Stimulated activated CD8-positive, alpha-beta memory T cell treated with anti-CD3 and anti-CD28 coated beads, Interleukin-7, amount 100 ng/mL, for 1 hour (primary cell): ENCODE measurements at places on chromosomes 1 and 21.

DNA sequence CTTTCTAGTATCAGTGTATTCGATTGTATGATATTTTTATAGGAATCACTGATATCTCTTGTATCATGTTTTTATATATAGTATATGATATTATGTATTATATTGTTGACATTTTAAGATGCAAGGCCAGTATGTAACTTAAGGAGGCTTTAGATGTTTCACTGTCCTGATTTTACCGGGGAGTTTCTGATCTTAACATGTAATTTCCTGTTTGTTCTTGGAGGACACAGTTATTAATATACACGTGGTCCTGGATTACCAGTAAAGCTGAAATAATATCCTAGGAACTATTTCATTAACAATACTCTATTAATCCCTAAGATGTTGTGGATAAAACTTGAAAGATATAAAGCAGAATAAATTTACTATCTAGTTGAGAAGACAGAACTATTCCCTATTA lies 19.5 kb downstream of the SDCCAG8 start:
- no peak for DNase-seq

DNA sequence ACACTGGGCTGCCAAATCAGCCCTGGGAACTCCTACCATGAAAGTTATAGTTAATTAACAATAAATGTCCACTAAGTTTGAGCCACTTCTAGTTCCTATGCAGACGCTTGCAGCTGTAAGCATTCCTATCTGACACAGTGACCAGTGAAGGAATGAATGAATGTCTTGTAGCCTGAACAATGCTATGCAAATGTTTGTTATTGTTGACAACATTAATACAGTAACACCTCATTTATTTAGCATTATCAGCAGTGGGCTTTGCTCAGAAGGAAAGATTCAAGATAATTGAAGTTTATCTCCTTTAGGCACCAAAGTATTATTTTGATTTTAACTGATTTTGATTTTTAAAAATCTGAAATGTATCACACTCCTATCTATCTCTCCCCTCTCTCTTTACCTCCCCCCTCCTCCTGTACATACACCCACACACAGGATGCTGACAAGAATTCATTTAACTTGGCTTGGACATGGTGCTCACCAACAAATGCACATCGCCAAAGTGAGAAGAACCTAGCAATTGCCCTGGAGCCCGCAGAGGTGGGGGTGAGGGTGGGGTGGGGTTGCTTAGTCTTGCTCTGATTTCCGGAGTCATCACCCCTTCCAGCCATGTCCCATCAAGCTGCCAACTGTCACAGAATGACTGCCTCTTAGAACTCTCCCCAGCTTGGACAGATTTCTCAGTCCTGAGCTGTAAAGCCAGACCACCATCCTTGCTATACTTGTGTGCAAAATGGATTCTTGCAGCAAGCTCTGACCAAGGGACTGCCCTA lies 215.3 kb upstream of the CSF3R start:
- DNase-seq, result no peak

GRCh38 chr1:230280054-230280795 lies 145.9 kb downstream of the PGBD5 start:
- no peak for DNase-seq

- no peak for DNase-seq
Measured at GRCh38 chr1:207804721-207805468, 53.0 kb downstream of the CD46 start.

DNA sequence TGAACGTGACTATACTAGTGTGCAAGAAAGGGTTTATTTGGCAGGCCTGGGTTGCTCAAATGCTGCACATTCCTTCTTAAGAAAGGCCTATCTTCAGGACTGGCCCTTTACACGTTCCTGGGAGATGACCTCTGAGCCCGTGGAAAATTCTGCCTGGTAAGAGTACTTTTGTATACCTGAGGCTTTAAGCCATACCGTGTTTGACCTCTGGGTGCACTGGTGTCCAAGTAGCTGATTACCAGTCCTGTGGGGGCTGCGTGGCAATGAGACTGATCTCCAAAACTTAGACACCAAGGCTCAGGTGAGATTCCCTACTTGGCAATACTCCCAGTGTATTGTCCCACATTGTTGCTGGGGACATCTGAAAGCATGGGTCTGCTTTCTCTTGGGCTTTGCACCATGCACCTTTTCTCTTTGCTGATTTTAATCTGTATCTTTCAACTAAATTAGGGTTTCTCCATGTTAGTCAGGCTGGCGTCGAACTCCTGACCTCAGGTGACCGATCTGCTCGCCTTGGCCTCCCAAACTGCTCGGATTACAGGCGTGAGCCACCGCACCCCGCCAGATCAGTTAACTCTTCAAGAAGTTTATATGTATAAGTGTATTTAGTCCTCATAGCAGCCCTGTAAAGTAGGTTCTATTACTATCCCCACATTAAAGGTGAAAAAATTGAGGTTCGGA lies 44.5 kb downstream of the TRIM33 start:
- DNase-seq, result no peak

GRCh38 chr1:192263436-192263835 lies 53.4 kb upstream of the RGS21 start:
- no peak for DNase-seq

DNA sequence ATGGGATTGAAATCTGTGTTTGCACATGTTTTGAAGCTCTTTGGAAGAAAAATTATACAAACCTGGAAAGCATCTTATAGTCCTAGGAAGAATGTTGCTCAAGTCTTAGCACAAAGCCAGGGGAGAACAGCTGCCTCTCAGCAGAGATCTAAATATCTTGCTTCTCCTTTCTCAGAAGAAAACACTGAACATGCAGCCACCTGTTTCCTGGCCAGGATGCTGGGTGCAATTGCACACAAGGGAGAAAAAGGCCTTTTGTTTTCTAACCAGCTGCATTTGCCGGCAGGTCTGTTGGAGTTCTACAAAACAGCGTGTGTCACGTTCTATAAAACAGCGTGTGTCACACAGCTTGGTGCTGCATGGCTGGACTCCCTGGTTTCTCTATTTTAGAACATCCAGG lies 259.6 kb upstream of the PLD5 start:
- no peak for DNase-seq

DNA sequence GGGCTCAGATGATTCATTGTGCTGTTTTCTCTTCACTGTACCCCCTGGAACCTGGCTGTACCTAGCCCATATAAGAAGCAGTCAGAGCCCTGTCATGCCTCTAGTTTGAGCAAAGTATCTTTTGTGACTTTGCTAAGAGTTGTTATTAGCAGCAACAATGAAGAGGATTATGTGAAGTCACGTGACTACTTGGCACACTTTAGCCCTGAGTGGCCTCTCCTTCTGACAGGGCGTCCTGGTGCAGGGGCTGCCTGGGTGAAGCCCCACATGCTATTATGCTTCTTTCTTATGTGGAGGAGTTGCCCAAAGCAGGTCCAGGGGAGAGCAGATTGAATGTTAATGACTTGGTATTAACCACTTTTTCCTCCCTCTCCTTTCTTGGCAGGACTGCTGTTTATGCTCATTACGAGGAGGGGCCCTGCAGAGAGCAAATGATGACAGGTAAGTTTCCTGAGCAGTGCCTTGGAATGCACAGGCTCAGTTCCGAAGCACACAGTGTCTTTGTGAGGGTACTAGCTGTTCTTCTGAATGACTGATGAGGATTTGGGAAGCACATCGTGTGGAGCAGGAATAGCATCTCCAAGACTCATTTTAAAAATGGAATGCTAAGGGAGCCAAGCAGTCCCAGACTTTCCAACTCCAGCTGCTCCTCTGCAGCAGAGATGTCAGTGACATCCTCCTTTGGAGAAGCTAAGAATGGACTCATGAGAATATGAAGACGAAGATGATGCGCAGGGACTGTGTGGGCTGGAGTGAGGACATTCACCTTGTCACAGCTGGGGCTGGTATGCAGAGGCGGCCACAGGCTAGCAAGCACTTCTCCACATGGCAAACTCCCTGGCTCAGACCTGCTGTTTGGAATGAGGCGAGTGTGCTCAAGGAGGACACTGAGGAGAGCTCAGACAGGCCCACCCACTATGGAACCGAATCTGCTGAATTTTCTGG lies 15.2 kb upstream of the ST3GAL3 start:
- no peak for DNase-seq

DNA sequence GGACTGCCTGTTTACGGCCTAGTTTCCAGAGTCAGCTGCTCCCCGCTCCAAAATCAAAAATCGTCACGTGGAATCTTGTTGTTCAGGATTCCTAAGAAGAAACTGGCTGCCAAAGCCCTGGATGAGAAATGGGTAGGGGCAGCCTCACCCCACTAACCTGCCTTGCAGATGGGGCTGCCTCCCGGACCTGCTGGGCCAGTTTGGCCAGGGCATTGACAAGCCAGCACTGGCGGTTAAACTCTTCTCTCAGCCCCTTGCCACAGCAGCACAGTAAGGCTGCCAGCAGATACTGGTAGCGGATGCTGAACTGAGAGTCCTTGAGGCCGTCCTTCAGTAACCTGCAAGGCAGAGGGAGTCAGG lies 31.6 kb upstream of the PPP1R15B start:
- DNase-seq, result no peak

- DNase-seq, result no peak
Measured at GRCh38 chr1:157237522-157237921, 99.3 kb upstream of the ETV3 start.

DNA sequence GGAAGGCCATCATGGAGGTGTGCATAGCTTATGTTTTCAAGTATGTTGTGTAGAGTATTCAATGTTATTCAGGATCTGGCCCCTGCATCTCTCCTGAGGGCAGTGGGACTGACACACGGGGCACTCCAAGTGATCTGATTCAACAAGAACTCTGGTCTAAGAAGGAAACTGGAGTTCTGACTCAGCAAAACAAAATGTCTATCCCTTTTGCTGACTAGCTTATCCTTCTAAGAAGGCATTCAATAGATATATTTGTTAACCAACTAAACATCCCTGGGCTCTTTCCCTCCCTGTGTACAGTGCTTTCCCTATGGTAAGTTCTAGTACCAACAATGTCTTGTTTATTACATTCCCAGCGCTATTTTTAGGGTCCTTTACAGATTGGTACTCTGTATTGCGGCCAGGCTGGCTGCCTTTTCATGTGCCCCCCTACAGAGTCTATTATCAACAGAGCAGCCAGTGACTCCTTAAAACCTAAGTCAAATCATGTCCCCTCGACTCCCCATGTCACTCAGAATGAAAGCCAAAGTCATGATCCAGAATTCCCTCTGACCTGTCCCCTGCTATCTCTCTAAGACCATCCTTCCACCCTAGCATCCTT lies 304.9 kb downstream of the KCNH1 start:
- DNase-seq, result no peak
